NCI-H1694 (cell line): ENCODE measurements at places on chromosomes 1 and 21.
A peak's percentile ranks its signal among the peaks of the same experiment; 100 is the strongest.

- DNase-seq = no peak
Observed at GRCh38 chr1:10865518-10866320, 69.3 kb upstream of the CASZ1 start.

DNA sequence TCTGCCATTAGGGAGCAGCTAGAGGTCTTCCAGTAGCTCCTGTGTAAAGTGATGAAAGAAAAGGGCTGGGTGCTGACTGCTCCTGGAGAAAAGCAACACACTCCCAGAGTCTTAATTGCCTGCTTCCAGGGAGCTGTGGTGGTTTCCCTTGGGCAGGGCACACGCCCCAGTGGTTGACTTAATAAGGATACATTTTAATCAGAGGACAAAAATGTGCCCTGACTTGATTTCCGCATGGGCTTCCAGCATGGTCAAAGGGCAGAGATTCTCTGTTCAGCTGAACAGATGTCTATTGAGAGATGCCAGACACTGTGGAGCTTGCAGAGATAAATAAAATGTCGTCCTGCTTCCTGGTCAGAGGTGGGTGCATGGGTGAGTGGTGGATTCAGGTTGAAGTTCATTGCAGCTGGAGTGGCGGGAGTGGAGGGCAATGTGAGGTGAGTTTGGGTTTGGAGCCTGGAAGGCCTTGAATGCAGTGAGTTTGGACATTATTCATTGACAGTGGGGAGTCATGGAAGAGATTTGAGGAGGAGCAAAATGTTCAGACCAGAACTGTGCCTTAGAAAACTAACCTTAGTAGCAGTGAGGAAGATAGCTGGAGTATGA, 16.0 kb downstream of the QSOX1 start:
- no peak for DNase-seq

DNA sequence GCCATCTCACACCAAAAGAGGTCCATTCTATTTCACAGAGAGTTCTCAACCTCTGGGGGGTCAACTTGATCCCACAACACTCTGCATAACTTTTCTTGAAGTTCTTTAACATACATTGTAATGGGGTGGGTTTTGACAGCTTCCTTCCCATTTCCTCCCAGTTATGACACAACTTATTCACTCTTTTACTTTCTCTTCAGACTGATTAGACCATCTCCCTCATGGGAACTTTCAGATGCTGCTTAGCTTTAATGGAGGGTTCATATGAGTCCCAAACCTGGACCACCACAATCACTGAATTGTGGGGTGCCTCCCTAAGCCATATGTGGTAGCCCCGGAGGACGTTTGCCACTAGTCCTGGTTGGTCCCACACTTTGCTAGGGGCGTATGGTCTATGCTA, 28.3 kb upstream of the KCNJ15 start:
- no peak for DNase-seq

- DNase-seq = no peak
Observed at GRCh38 chr1:90486996-90487395, 230.1 kb downstream of the BARHL2 start.

DNA sequence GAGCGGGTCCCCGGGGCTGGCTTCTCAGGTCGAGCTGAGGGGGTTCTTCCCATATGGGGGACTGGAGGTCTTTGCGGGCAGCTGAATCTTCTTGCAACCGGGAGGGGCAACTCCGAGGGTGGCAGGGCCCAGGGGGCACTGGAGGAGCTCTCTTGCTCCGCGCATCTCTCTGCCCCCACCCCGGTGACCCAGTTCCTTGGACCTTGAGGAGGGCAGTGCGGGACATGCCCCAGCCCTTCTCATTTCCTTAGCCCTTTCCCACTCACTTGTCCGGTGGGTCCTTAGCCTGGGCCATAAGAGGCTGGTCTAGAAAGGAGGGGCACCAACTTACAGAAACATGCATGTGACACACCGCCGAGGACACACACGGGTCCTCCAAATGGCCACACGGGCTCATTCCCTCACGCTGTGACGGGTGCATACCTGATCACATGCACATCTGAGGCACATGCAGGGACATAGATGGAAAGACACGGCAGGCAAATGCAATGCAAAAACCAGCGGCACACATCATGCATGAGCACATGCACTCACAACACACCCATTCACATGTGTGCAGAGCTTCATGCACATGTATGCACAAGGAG, 630 bp downstream of the HPCA start:
- DNase-seq = no peak

- no peak for DNase-seq
Observed at GRCh38 chr21:44955141-44955797, 15.4 kb downstream of the SLX9 start.

DNA sequence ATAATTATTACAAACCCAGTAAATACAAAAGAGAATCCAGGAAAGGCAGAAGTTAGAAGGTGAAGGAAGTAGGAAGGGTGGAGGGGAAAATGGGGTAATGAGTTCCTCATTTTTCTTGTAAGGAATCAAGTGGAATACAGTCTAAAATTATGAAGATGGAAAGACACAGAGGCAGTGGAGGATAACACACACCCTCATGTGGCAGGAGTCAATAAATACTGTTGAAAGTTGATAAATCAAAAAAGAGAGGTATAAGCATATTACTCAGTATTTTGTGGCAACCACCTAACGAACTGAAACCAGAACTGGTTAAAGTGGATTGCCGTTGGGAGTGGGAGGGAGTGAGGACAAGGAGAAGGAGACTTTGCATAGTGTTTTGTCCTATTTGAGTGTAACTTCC, 78.6 kb upstream of the SLC44A3 start:
- no peak for DNase-seq

GRCh38 chr1:101506541-101507164, 269.8 kb downstream of the S1PR1 start:
- DNase-seq = peak; percentile 23

DNA sequence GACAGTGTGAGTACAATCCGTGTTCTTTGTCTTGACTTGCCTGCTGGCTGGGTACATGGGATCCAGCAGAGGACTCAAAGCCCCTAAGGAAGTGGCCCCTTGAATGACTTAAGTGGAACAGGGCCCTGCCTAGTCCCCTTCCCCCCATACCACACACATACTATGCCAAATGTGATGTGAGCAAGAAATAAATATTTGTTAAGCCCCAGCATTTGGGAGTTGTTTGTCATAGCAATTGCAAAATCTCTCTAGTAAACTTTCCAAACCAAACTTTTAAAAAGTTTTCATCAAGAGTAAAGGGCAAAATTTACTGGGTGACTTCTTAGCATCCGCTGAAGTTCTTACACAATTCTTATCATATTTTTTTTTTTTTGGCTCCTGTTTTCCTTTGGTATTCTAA, 32.5 kb upstream of the CACHD1 start:
- no peak for DNase-seq

DNA sequence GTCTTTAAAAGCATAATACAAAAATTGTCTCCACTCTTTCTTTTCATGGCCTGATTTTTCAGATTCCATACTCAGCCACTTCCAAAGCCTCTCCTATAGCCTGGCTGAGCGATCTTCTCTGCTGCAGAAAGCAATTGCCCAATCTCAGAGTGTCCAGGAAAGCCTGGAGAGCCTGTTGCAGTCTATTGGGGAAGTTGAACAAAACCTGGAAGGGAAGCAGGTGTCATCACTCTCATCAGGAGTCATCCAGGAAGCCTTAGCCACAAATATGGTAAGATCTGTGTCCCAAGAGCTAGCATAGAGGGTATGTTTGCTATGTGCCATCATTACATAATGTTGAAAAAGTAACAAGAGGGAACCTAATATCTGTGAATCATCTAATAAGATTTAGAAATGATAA, 130.7 kb upstream of the BMP8A start:
- DNase-seq = no peak

DNA sequence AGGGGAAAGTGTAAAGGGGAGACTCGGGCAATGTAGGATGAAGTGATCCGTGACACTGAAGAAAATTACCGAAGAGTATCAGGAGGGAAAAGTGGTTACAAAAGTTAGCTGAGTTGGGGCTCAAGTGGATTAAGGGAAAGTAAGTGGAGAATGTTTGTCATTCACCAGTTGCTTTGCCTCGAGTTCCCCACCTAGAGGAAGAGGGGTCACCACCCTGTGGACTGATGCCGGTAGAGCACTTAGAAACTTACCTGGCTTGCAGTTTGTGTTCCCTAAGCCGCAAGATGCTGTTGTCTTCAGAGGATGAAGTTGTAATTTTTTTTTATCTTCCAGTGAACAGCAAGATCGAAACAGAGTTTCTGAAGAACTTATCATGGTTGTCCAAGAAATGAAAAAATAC, 1.0 kb downstream of the PER3 start:
- DNase-seq = no peak

DNA sequence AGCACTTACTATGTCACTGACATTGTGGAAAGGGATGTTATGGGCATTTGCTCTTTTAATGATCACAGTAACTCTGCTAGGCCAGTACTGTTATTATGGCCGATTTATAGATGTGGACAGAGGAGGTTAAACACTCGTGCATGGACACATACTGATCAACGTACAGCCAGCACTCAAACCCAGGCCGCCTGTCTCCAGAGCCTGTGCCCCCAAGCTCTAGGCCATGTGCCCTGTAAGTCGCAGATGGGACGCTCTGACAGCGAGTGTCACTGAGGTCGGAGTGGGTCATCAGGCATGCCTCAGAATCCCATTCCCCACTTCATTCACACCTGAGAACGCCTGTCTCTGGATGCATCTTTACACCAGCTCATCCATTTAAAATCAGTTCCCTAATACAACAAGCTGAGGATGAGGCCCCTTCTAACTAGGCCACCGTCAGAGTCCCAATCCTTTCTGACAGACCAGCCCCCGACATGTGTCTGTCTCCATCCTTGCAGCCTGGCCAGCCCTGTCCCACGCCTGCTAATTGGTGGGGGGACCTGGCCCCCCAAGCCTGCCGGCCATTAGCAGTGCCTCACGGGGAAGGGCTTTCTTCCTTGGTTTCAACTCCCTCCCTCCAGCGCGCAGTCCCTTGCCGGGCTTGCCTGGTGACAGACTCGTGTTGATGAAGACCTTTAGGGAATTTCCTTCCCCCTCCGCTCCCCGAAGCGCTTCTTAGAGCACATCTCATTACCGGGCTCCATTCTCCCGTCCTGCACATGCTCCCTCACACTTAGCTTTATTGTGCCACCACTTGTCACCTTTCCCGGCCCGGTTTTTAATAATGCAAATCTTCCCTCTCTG, 436.8 kb downstream of the KIF26B start:
- no peak for DNase-seq

GRCh38 chr21:45763074-45763473, 119.5 kb downstream of the PCBP3 start:
- no peak for DNase-seq

- no peak for DNase-seq
Observed at GRCh38 chr1:15900662-15901279, 53.3 kb downstream of the SPEN start.

DNA sequence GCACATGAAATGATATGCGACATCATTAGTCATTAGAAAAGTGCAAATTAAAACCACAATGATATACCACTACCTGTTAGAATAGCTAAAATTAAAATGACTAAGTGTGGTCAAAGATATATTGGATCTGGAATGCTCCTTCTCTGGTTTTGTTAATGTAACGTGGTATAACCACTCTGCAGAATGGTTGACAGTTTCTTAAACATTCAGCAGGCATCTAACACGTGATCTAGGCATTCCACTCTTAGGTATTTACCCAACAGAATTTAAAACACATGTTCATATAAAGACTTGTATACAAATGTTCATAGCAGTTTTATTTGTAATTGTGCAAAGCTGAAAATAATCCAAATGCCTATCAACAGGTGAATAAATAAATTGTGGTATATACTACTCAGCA, 165.0 kb upstream of the PLXNA2 start:
- no peak for DNase-seq

DNA sequence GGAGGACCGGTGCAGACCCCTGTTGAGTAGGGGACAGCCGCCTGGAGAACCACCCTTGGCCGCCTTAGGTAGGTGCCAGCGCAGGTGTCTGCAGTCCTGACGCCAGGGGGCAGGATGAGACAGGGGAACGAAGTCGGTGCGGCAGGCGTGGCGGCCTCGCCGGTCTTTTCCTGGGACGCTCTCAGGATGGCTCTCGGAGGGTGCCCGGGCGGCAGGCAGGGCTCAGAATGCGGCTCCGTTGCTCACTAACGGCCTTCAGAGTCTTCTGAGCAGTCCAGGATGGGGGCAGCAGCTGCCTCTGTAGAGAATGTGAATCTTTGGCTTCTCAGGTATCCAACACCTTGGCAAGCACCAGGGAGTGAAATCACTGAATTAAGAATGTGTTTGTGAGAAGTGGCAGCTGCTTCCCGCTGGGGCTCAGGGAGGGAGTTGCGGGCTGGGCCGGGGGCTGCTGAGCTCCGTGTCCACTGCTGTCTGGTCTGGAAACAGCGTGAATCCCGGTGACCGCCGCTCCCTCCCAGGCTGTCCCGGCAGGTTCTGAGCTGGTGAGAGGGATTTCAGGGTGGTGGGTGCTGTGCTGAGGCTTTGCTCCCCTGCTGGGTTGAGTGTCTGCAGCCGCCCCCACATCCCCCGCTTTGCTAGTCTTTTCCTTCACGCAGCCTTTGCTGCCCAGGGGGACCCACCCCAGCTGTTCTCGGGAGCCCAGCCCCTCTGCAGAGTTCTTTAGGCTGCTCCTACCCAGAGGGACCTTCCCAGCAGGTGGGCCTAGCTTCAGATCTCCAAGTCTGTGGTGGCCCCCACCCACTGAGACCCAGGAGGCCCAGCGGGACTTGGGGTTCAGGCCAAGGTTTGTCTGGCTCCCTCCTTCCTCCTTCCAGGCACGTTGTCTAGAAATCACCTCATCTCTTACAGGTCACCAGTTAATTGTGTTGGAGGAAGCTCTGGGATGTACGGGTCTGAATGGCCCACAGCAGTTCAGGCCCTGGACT, 11.1 kb upstream of the C1orf174 start:
- DNase-seq = peak; percentile 69

DNA sequence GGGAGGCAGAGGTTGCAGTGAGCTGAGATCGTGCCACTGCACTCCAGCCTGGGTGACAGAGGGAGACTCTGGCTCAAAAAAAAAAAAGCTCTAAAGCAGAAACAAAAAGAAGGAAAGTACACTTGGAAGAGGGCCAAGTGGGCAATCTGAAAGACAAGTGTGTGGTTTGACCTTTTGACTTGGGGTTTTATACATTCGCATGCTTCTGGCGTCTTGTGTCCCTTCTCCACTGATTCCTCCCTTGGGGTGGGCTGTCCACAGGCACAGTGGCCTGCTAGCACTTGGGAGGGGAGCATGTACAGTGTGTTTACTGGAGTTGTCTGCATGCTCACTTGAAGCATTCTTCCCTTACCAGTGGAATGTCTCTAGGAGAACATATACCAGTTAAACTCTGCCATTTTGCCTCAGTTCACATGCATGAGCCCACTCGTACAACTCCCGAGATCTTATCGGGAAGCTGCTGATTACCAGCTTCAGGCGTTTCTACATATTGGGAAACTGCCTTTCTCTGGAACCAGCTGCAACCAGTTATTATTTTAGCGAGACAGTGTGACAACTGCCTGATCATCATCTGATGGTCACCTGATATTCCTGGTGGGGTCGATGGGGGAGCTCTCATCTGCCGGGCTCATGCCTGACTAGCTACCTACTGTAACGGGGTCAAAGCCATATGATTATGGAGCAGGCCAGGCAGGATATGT, 113.5 kb upstream of the ZNF678 start:
- DNase-seq = no peak

DNA sequence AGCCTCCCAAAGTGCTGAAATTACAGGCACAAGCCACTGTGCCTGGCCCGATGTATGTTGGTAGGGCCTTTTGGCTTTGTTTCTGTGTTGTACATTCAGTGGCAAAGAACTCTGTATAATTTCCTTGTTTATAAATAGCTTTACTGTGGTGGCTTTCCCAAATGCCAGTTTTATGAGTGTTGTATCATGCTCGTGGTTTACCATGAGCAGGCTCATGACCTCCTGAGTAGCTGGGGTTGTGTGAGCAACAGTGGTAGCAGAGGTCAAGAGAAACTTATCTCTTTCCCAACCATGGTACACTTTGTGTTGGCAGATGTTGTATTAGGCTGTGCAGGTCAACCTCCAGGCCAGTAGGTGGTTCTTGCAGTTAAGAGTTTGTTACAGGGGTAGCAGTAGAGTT, 420.4 kb upstream of the BEND5 start:
- no peak for DNase-seq
